Posterior vena cava (tissue), 2 donors: ENCODE measurements at places on chromosomes 7 and 10. TPM values are rescaled to one million over a fixed set of nuclear protein-coding genes. Genes with fewer than 3 reads are reported as not detected.

Gene PRTFDC1
- total RNA-seq, result 7.2 TPM

Gene CFTR
- 0.10 TPM for total RNA-seq

- DNase-seq, result no peak
Observed at GRCh38 chr10:80739328-80739727, 201.6 kb downstream of the SH2D4B start.

DNA sequence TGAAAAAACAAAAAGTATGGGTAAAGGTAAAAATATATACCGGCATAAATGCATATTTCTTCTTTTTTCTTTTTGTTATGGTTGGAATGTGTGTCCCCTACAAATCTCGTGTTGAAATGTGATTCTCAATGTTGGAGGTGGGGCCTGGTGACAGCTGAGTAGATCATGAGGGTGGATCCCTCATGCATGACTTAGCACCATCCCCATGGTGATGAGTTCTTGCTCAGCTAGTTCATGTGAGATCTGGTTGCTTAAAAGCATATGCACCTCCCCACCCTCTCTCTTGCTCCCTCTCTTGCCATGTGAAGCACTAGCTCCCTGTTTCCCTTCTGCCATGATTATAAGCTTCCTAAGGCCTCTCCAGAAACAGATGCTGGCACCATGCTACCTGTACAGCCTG is 93.3 kb downstream of the HYCC1 start:
- DNase-seq, result no peak

DNA sequence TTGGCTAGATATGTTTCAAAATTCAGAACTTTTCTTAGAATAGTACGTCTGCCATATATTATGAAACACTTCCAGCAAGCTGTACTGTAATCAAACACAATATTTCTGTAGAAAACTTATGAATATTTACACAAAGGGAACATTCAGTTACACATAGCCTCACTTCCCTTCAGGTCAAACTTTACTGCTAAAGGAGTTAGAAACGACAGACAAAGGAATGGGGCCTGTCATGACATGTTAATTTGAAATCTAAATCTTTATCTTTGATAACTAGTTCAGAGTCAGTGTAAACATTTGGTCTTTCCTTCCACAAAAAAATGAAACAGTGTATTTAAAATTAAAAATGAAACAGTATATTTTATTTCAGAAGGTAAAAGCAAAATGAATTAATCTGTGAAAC is 1.0 kb upstream of the CROT start:
- no peak for DNase-seq

DNA sequence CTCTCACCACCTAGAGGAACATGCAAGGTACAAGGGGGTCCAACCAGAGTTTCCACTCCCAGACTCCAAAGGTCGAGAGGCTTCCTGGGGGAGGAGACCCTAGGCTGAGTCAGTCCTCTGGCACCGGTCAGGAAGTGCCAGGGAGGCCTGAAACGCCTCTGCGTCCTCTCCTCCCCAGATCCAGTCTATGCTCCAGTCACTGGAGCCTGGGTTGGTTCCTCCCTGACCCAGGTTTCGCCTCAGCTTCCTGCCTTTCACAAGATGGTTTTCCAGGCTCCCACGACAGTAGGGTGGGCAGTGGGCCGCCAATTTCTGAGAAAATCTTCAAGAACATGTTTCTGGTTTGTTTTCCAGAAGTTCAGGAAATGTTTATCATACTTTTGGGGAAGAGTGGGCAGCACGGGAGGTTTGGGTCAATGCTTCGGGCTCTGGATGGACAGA is 30.0 kb downstream of the DUSP5 start:
- no peak for DNase-seq
